ENCODE measurements at places on chromosomes 7 and 10. TPM values are rescaled to one million over a fixed set of nuclear protein-coding genes. Genes with fewer than 3 reads are reported as not detected.

- DNase-seq = no peak
These were observed 21.5 kb upstream of the POM121L12 start for GRCh38 chr7:53013925-53014324.

GRCh38 chr7:111568870-111569462 lies 6.7 kb upstream of the IMMP2L start:
- DNase-seq = no peak

GRCh38 chr10:119320981-119321380 lies 113.6 kb downstream of the GRK5 start:
- DNase-seq = no peak

Gene PDSS1
- total RNA-seq = 27.9 TPM

Gene LRRC4
- total RNA-seq = 0.16 TPM

DNA sequence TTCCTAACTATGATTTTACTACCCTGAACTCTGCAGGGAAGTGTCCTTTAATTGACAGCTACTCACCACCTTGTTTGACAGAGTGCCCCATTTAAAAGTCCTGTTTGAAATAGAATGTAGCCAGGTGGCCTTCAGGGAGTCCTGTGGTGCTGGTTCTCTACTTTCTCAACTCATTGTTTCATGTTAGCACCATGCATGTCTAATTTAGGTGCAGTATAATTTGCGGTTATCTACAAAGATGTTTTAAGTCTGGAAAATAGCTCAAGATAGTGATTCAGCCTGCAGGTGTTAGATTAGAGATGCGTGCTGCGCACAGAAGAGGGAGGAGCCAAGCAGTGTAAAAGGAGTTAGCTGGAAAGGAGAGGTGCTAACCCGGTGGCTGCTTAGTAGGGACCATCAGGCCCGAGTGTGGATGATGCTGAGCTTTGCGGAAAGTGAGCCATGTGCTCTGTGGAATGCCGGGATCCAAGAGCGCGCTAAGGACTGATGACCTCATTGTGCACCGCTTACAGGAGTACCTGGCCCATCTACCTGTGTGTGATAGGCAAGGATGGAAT lies 1.2 kb downstream of the CCM2 start:
- DNase-seq = peak; percentile 49

- DNase-seq = no peak
These were observed 203.7 kb downstream of the REEP3 start for GRCh38 chr10:63724922-63725321.

Gene LRRN3
- 28.0 TPM for total RNA-seq

GRCh38 chr7:44177570-44178131 lies 11.6 kb downstream of the GCK start:
- no peak for DNase-seq
